Kasumi-1 (cell line): ENCODE measurements at places on chromosomes 7 and 10.

- peak; percentile 63 for DNase-seq
Measured at GRCh38 chr7:114084472-114085312, 165.9 kb upstream of the PPP1R3A start.

DNA sequence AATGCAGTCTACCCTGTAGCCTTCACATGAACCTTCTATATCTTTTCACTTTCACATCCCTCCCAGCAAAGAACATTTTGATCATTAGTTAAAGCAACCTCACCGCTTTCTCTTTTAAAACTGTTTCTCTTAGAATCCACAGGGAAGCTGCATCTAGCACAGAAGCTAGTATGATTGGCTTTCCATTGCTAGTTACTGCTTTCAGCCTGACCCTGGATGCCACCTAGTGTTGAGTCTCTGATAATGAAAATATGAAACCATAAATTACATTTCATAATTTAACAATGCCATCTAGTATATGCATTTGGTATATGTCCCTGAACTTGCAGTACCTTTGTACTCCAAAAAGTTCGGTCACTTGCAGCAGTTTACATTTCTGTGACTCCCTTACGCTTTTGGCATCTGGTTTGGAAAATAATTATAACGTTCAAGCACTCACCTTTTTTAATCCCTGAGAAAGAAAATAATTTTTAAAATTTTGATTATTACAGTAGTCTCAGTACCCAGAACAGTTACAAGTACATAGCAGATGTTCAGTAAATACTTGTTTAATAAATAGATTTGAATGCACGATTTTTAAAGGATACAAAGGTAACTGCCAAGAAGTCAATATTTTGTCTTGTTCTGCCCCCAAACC is 22.7 kb downstream of the CISD1 start:
- DNase-seq, result peak; percentile 89

DNA sequence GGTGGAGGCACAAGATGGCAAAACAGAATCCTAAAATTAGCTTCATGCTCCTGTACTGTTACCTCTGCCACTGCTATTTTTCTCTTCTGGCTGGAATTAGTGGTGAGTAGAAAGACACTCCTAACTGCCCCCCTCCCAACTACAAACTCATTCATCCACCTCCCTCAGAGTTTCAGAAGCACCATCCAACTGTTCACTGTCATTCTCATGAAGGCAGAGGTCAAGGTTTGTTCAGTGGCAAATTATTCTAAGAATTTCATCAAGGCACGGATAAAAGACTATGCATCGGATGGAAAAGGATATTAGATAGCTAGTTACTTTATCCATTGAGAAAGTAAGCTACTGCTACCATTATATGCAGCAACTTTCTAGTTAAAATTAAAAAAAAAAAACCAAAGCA is 59.7 kb downstream of the LRGUK start:
- DNase-seq, result no peak

GRCh38 chr10:84296091-84296981 is 32.1 kb upstream of the CCSER2 start:
- no peak for DNase-seq

GRCh38 chr10:43350686-43351085 is 20.8 kb upstream of the FXYD4 start:
- no peak for DNase-seq
